ENCODE measurements at places on chromosomes 2 and 18. TPM values are rescaled to one million over a fixed set of nuclear protein-coding genes. Genes with fewer than 3 reads are reported as not detected.

Gene TMEM17
- total RNA-seq: 0.25 TPM

DNA sequence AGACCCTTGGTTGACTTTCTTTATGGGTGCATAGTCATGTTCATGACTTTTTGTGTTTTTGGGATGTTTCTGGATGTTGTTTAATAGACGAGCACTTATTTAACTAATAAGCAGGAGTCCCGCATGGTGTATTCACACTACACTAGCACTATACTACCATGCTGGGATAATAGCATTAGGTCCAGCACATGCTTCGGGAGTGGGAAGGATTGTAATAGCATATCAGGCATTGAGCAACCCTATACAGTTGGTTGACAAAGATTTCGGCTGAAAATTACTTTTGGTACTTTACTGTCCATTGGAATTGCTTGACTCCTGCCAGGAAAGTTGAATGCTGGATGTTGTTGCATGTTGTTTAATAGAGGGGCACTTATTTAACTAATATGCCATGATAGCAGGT, 2.8 kb downstream of the SH3RF3 start:
- DNase-seq: no peak

Gene ZDBF2
- total RNA-seq: 10.1 TPM

Gene REG1B
- not detected for total RNA-seq

DNA sequence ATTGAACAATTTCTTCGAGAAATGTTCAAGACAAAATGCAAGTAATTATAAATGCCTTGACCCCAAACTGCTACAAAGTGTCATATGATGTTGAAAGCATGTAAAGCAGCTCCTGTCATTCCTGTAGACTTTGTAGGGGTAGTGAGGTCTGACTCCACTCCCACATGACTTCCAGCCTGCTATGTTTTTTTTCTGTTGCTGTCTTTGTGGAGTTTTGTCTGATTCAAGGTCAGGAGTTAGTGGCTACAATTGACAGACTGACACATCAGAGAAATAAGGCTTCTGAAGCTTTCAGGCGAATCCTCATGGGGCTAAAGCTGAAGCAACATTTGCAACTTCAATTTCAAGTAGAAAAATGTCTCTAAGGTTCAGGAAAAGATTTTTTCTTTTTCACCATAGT, 63.9 kb upstream of the CCDC195 start:
- DNase-seq: no peak

Gene BUB1
- total RNA-seq: 80.4 TPM

Gene TRIB2
- total RNA-seq: 5.0 TPM

Gene RAD51AP2
- total RNA-seq: not detected

GRCh38 chr18:34280653-34281052, 55.9 kb upstream of the NOL4 start:
- no peak for DNase-seq

GRCh38 chr2:145601361-145601925, 1081.5 kb upstream of the ZEB2 start:
- DNase-seq: no peak

Gene ITSN2
- 46.2 TPM for total RNA-seq

DNA sequence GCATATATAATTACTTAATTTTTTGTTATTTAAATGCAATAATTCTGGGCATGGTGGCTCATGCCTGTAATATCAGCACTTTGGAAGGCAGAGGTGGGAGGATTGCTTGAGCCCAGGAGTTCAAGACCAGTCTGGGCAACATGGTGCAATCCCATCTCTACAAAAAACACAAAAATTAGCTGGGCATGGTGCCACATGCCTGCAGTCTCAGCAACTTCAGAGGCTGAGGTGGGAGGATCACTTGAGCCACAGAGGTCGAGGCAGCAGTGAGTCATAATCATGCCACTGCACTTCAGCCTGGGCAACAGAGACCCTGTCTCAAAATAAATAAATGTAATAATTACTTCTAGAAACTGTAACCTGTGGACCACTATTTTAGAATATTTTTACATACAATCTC, 21.5 kb upstream of the TMEM87B start:
- no peak for DNase-seq

DNA sequence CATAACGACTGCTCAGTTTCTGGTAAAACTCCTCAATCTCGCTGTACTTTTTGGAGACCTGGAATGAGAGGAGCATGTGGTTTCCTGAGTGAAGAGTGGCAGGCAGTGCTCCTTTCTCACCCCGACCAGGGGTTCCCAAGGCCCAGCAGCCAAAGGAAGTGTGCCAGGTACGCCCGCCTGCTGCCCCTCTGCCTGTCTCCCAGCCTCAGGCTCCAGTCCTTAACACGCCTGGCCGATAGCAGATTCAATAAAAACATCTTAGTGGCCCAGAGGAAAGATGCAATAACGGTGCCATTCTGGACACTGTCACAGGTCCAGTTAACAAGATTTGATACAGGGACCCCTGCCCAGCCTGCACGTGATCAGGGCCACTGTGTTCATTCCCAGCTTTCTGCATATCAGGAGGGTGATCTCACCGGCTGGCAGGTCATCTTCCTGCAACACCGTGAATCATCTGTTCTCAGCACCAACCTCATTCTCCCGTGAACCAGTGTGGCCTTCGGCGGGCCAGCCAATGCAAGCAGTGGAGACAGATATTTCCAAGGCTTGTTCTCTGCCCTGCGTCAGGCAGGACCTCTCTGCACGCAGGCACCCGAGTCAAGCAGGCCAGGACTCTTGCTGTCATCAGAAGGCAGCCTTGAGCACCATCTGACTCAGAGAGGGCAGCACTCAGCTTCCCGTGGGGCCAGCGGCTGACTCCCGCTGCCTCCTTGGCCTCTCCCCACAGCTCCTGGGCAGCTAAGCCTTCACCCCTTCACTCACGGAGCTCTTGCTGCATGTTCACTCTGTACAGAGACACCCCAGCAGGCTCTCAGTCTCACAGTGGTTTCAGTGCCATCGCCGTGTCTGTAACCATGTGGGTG, 9.5 kb downstream of the HS1BP3 start:
- DNase-seq: no peak
